ENCODE measurements at places on chromosomes 3 and 15.
A peak's percentile ranks its signal among the peaks of the same experiment; 100 is the strongest.

DNA sequence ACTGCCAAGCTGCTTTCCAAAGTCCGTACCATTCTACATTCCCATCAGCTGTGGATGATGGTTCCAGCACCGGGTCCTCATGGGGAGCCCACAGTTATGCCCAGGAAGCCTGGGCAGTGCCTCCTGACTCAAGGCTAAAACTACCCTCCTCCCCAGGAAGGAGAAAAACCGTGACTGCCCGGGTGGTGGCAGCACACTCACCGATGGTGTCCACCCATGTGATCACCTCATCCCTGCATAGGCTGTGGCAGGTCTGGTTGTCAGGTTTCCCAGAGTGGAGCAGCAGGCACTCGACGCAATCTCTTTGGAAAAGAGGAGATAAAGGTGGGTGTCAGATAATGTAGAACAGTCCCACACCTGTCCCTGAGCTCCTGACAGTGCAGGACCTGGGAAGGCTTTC, 38.6 kb downstream of the UMPS start:
- DNase-seq, result no peak

DNA sequence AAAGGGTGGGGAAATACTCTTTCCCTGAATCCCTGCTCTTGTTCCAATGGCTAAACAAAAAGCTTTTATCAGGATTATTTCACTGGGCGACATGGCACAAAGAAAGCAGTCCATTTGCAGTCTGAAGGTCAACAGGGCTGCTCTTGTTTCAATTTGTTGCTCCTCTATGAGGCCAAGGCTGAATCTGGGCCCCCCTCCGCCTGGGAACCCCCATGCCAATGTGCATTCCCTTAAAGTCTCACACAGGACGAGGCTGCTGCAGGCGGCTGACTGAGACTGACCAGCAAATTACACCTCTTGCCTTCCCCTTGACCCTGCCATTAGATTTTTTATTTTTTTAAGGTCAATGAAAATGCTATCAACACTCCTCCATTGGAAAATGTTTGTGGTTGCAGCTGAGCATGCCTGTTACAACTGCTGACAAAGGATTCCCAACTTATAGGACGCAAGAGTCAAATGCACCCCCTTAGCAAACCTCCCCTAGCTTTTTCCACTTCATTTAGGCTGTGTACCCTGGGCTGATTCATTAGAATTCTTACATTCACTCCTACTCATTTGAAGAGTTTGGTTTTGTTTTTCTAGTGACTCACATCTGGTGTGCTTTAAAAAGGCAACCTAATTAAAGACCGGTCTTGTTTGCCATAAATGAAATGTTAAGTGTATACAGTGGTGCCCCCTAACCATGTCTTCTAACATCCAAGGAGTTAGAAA, 60.8 kb upstream of the ARHGEF3 start:
- no peak for DNase-seq

- DNase-seq, result peak; percentile 59
Measured at GRCh38 chr15:52558196-52558595, 10.6 kb downstream of the ARPP19 start.

GRCh38 chr15:29688506-29689286, 133.6 kb downstream of the TJP1 start:
- no peak for DNase-seq

DNA sequence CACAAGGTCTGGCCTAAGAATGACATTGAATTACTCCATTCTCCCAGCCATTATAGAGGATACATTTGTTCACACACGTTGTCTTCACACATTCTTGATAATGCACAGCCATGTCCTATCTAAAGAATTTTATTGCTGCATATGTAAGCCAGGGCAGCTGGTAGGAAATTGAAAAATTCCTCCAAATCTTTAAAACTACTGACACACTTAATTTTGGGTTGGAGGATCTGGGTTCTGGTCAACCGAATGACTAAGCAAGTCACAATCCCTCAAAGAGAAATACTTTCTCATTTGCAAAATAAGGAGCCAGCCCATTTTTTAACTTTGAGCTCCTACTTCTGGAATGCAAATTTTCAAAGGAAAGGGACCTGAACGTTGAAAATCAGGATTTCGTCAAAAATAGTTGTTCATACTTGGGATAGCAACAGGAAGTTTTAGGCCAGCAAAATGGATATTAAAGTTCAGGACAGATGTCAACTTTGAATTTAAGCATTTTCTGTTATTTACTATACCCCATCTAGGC, 638.3 kb downstream of the NTRK3 start:
- no peak for DNase-seq

DNA sequence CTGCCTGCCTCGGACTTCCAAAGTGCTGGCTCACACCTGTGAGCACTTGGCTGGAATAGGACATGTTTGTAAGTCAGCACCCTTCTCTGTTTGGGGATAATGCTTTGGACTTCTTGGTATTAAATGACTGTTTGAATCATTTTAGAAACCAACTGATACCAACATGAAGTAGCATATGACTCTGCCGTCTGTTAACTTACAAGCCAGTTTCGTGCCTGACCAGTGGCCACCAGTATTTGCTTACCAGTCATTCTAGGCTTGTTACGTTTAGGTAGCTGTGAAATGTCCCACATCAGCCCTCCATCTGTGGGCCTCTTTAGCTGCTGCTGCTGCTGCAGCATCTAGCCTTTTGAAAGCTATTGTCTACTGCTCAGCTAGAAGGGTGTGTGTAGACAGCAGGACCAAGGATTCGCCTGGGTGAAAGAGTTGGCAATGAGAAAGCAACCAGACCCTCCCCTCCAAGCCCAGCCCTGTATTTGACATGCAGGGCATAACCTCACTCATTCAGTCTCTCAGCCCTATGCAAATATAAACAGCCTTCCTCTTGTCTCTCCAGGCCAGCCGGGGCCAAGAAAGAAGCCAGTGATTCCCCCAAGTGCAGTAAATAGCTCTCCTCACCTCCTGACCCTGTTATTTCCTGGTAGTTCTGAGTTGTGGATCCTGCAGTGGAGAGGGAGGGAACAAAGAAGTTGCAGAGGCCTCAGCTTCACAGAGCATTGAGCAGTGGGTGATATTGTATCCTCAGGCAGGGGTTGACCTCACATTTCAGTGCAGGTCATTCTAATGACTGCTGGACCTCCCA, 51.0 kb downstream of the NKIRAS1 start:
- DNase-seq, result no peak

DNA sequence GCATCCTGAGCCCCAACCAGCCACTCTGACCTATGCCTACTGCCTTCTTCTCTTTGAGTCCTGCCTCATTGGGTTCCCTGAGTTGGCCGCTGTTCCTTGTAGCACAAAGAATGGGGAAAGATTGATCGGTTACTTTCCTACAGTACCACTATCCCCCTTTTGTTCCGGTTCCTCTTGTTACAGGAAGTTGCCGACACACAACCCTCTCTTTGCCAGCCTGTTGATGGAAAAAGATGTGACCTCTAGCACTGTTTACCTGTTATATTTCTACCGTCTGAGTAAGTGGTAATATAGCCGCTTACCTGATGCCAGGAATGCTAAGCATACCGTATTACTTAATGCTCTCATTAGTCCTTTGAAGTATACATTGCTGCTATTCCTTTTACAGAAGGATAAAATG, 9.7 kb upstream of the AHSG start:
- DNase-seq, result no peak

DNA sequence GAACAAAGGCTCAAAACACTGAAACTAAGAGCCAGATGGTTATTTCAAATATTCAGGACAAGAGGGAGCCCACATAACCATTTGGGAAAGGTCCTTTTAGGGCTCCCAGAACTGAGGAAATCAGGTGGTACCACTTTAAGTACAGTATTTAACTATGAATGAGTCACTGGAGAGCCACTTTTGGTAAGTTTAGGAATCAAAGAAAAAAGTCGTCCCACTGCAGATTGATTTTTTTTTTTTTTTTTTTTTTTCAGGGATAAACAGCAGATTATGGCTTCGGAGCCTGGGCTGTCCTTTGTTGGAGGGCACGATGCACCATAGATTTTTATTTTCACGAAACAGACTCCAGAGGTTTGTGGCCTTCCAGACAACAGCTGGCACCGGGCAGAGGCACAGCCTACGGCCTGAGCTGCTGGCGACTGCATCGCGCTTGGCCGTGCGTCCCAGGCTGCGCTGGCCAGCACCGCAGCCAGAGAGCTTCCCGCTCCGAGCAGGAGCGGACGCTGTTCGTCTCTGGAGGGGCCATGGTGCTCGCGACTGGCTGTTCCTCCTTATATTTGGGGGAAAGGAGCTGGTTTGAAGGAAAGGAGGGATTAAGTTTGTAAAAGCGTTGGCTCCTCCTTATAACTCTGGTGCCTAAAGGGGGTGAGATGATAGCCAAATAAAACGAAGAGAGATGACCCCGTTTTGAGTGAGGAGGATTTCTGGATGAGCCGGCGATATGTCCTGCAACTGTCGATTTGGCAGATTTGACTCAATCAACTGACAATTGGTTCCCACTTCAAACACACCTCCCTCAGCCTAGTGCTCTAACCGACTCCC, 152.9 kb upstream of the GOLIM4 start:
- DNase-seq, result no peak

DNA sequence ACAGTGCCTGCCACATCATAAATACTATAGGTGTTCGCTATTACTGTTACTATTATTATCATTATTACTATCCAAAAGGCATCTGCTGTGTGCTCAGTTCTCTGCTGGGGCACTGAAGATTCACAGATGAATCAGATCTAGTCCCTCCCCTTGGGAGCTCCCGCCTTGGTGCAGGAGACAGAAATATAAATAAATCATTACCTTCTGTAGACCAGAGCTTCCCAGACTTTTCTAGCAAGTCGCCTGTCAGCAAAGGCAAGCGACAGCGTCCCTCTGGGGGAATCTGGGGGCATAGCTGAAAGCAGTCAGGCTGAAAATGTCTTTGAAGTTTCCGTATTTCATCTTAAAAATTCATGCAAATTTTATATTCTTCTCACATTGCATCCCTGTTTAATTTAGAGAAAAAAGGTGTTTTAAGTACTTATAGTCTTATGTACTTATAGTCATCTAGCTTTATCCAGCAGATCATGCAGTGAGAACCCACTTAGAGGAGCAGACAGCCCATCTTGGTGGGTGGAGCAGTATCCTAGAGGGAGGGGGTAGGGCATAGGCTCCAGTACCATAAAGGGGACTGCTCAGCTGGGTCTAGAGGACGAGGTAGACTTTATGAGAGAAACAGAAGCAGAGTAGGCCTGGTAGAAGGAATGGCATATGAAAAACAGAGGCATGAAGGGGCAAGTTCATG, 10.4 kb upstream of the BRPF1 start:
- DNase-seq, result no peak

All from activated T-cell treated with anti-CD3 and anti-CD28 coated beads, Interleukin-2, amount 50 U/mL, for 24 hours (primary cell).